Tibial artery (tissue), 4 donors: ENCODE measurements at places on chromosomes 1 and 21.
A peak's percentile ranks its signal among the peaks of the same experiment; 100 is the strongest.

- no peak for DNase-seq
These were observed 49.6 kb upstream of the EDEM3 start for GRCh38 chr1:184804220-184804619.

DNA sequence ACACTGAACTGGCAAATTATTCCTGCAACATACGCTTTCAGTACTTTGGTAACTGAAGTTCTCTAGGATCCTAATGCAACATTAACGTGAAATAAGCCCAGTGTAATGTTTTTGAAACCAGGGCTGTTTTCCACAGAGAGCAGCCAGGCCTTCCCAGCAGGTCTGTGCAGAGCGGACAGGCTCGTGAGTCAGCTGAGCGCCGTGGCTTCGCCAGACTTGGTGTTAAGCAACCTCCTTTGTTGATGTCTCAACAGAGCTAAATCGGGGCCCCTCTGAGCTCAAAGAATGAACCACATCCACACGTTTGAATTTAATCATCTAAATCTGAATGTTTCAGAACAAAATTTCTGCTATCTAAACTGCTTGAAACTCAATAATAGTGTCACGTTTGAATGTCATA is 181.8 kb upstream of the FMN2 start:
- no peak for DNase-seq

DNA sequence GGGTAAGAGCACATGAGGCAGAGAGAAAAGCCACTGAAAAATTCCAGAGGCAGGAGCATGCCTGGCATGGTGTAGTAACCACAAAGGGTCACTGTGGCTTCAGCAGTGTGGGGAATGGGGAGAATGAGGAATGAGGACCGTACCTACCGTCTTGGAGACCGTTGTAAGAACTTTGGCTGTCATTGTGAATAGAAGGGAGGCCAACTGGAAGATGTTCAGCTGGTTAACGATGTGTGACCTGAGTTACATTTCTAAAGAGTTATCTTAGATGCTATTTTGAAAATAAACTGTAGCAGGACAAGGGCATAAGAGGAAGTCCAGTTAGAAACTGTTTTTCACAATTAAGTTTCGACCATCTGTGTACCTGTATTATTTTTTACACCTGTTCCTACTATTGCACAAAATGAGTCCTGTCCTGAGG is 365.5 kb upstream of the SGIP1 start:
- DNase-seq = no peak

DNA sequence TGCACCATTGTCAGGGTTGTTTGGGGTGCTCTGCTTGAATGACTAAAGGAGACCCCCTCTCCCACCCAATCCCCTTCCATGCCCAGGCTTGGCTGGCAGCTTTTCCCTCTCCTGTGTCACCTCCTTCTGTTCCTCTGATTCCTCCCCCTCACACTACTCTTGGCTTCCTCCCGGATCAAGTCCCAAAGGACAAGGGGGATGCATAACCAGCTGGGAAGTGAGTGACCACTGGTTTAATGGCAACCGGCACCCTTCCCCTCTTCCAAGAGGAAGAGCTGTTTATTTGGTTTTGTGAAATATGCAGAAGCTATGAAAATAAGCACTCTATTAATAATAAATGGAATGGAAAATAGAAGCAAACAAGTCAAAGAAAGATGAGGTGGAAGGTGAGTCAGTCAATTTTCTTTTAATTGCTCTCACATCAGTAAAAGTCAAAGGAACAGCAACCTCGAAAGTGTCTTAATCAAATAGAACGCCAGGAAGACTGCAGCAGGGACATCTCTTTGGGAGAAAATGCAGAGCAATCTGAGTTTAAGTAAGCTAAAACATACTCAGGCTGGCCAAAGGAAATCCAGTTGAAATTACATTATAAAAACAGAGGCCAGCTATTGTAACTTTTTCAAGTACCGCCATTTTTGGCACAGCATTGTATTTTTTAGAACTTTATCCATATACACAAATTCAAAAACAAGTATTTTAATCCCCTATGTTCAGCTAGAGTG is 322.5 kb downstream of the SIPA1L2 start:
- DNase-seq = peak; percentile 32

DNA sequence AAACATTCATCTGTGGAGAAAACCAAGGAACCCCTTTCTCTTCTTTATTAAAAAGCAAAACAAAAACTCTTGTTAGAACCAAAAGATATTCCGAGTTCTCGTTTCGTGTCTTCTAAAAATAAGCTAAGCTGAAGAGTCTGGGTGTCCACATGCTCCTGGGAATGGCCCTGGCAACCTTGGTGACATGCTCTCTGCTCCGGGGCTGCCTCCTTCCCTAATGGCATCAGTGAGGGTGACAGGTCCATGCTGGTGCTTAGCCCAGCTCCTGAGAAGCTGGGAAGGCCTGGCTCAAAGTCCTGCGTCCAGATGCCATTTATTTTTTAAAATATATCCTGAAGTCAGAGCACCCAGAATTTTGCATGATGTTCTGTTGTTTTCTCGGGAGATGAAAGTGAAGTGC is 24.6 kb upstream of the TRAPPC10 start:
- DNase-seq = no peak

DNA sequence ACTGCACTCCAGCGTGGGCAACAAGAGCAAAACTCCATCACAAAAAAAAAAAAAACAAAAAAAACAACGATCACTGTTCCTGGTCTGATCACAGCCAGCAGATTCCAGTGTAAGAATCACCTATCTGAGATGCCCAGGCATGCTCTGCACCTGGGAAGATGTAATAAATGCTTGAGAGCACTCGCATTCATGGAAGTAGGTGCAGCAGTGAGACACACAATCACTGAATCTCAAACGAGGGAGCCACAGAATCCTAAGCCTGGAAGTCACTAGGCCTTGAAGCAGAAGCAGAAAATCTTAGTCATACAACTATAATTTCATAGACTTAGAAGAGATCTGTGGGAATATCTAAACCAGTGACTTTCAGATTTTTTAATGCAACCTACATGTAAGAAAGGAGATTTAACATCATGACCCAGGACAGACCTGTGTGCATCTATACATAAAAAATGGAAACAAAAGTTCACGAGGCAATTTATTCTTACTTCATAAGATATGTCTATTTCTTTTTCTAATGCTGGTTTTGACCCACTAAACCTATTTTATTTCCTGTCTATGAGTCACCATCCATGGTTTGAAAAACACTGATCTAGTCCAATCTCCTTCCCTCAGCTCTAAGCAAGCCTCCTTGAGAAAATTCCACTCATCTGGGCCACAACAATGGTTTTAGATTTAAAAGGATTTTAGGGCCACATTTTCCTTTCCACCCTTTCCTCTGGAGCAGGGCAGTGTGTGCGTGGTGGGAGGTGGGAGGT is 30.4 kb downstream of the RIMS3 start:
- no peak for DNase-seq

DNA sequence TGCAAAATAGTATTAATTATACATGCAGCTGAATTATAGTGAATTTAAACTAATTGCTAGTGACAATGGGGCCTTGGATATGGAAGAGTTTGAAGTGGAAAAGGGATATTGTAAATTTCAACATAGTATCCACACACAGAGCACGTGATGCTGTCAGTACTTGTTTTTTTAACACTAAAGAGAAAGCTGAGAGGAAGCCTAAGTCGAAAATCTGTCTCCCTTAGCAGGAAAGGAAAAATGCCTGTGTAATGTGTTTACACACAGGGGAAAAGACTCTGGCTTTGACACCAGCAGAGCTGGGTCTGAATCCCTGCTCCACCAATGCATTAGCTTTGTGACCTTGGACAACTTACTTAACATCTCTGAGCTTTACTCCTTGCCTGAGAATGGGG is 42.6 kb downstream of the PCSK9 start:
- DNase-seq = no peak

GRCh38 chr1:89518221-89518631 is 6.4 kb upstream of the LRRC8B start:
- DNase-seq = no peak

GRCh38 chr21:36337099-36337509 is 17.1 kb downstream of the MORC3 start:
- no peak for DNase-seq

- no peak for DNase-seq
These were observed 149.5 kb upstream of the VAMP3 start for GRCh38 chr1:7621334-7622219.

DNA sequence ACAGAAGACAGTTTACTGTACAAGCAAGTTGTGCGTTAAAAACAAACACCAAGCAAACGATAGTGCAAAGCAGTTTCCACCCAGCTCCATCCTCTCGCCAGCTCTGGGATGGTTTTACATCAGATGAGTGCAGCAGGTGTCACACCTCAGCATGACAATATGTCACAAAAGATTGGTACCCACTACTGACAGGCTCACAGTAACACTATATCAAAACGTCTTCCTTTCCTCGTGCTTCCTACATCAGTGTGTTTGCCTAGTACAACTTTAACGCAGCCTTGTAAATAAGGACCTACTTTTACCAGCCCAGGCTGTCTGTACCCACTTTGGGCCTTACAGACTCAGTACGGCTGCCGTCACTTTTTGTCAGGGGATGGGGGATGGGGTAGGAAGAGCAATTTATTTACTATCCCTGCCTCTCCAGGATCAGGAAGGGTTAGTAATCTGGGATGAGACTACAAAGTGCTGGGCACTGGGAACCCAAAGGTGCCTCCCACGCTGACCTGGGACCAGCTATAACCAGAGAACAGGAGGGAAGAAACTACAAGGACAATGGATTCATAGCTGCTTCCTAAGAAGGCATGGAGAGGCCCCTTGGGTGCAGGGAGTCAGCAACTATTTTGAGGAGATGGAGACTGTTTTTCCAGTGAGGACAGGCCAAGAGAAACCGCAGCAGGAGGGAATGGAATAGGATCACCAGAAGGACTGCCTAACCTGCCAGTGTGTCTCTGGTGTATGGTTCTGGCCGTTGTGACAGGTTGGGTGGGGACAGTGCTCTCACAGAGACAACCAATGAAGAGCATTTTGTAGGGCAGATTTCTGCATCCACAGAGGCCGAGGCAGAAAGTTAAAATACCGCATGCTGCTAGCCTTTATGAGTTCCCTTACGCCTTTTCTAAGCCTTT is 30.2 kb downstream of the RUNX3 start:
- peak; percentile 34 for DNase-seq

DNA sequence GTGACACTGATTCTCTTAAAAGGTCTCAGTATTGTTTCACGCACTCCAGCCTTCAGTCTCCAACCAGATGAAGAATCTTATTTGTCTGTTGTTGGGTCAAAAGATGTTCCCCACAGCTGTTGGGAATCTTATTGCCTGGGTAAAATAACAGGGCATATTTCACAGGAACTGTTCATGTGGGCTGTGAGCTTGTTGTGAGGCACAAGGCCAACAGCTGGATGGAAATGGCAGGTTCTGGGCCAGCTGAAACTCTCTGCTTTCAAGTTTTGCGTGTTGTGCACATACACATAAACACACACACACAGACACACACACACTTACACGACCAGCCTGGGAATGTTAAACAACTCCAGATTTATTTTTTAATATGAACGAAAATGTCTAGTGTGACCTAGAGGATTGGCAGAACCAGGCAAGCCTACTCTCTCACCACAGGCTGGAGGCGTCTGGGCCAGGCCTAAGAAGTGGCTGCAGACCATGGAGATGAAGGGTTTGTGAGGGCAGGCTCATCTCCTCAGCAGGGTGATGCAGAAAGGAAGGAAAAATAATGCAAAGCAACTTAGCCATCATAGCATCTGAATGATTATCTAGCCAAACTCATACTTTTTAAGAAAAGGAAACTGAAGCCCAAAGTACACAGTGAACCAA is 357.0 kb downstream of the TTLL7 start:
- no peak for DNase-seq

DNA sequence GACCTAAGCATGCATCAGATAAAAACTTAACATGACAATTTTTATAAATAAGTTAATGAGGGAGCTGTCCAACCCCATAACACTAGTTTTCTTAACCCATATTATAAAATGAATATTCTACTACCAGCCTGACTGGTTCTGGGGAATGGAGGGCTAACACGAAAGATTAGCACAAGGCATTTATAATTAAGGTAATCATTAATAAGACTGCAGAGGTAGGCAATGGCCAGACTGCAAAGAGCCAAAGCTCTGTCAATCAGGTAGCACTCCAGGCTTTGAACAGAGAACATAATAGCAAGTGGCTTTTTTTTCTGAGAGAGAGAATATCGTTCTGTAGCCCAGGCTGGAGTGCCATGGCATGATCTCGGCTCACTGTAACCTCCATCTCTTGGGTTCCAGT is 20.6 kb upstream of the TMEM35B start:
- DNase-seq = no peak

DNA sequence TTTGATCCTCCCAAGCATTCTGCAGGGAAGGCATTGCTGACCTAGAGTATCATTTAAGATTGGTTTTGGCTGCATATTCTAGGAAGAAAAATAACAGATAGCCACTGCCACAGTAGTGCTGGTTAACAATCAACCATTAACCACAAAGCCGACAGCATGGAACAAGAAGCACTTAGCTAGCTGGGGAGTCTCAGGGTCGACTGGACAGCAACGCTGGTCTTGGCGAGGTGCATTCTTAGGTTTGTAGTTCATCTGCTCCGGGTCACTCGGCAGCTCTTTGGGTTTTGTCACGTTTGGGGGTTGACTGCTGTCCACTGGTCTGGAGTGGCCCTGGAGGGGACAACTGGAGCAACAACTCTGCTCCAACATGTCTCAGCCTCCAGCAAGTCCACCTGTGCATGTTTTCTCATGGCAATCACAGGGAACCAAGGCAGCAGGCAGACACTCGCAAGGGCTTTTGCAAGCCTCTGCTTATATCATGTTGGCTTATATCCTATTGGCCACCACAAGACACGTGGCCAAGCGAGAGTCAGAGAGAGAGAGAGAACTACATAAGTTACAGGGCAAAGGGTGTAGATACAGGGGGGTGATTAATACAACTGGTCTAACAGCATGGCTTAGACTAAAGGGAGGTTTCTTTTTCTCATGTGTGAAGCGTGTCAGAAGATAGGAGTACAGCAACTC is 99.5 kb downstream of the LACTBL1 start:
- DNase-seq = no peak

GRCh38 chr1:25631750-25632485 is 15.3 kb downstream of the MAN1C1 start:
- no peak for DNase-seq

DNA sequence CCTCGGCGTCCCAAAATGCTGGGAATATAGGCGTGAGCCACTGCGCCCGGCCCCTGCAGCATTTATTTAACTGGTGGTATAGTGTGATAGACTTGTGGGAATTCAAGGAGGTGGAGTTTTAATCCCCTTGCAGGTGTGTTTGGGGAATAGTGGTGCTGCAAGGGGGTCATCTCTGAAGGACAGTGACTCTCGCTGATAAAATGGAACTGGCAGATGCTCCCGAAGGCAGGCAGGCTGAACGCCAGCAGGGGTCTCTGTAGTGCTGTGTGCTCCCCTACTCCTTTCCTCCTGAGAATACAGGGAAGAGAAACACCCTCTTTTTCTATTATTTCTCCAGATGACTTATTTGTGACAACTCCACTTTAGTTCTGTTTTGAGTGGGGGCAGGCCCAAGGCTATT is 4.0 kb downstream of the OSCP1 start:
- DNase-seq = no peak

- no peak for DNase-seq
These were observed 284.4 kb downstream of the LRRC7 start for GRCh38 chr1:69852151-69852550.

GRCh38 chr1:182656842-182657397 is 27.5 kb downstream of the RGS8 start:
- DNase-seq = no peak
